ENCODE measurements at places on chromosomes 3 and 15.

DNA sequence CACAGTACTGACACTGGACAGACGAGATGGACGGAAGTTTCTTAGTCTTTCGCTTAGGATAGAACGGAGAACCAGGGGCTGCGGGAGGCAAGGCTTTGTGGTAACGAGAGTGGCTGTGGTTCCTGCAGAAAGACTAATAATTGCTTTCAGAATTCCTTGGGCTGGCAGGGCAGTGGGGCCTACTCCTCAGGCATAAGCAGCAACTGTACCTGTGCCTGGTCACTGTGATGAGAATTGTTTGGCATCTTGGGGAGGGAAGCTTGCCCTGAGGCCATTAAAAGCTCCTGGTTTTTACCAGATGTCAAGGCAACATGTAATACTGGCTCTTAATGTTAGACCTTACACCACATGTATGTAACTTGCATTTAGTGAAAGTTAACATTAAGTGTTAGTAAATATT lies 7.6 kb downstream of the NIPA2 start:
- DNase-seq: no peak

- no peak for DNase-seq
These were observed 38.3 kb downstream of the CHD2 start for GRCh38 chr15:92938387-92938786.

DNA sequence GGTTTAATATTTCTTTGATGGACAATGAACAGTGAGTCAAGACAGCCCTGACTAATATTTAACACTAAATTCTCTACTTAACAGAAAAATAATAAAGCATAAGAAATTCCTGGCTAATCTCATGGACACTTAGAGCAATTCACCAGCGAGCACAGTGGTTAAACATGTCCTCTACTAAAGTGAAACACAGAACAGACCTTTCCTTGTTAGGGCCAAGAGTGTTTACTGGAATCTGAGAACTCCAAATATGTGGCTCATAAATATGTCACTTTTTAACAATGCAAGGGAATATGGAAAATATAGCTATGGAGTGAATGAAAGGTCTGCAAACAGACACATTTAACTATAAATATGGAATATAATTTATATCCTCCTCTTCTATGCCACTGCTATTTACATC lies 18.6 kb upstream of the IGSF10 start:
- no peak for DNase-seq

GRCh38 chr15:81327516-81327915 lies 3.6 kb upstream of the STARD5 start:
- peak; percentile 69 for DNase-seq

DNA sequence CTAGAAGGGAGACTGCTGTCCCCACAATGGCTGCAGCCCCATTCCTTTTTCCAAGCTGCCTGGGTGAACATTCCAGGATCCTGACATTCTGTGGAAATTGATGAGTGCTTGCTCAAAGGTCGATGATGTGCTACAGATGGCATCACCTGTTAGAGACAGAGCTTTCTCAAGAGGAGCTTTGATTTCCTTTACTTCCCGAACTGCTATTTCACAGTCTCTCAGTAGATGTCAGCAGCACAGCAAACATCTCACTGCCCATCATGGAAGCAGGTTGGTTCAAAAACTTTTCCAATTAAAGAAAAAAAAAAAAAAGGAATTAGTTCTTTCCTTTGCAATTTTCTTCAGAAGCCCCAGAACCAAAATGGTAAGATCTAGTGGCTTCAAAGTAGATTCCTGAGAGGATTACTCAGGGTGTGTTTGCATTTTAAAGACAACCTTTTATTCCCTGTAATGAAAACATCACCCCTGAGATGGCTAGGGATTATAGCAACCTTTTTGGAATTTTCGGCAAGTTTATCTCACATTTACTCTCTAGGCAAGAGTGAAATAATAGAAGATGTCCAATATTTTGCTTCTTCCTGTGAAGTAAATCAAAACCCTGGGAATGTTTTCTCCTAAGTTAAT lies 44.8 kb downstream of the POLR2M start:
- DNase-seq: peak; percentile 77

Data from AG20443 (cell line).